ENCODE measurements at places on chromosomes 6 and 20. TPM values are rescaled to one million over a fixed set of nuclear protein-coding genes. Genes with fewer than 3 reads are reported as not detected.

Gene LY86
- 6.5 TPM for total RNA-seq

Gene PRL
- not detected for total RNA-seq

Gene BPIFB2
- total RNA-seq: not detected

DNA sequence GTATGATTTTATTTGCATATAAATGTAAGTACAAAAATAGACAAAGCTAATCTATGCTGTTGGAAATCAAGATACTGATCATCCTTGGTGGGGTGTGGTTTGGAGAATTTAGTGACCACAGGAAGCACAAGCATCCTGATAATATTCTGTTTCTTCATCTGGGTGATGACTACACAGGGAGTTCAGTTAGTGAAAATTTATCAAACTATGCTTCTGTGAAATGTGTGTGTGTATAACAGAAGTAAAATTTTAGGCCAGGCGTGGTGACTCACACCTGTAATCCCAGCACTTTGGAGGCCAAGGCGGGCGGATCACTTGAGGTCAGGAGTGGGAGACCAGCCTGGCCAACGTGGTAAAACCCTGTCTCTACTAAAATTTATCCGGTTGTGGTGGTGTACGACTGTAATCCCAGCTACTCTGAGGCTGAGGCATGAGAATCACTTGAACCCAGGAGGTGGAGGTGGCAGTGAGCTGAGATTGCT is 20.6 kb downstream of the ENPP3 start:
- H3K27ac ChIP-seq: no peak overlapping the region
- H3K36me3 ChIP-seq: no peaks in the 10 kb centered on the region
- no peak for DNase-seq
- no peak overlapping the region for H3K4me3 ChIP-seq

DNA sequence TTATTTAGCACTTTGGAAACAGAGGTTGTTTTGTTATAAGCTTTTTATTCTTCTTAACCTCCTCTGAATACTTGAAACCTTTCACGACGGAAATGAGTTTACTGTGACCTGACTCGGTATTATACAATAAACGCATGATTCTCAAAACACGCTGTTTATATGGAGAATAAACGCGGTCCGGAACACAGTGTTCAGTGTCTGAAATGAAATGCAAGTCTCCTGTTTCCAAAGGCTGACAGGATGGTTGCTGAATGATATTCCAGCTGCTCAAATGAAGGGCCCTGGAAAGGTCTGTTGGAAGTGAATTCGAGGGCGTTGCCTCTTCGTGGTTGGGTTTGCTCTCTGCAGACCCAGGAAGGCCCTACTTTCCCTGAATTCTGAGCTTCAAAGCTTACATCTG is 83.4 kb downstream of the RSPH3 start:
- no peak for DNase-seq
- H3K4me3 ChIP-seq: no peak overlapping the region
- no peaks in the 10 kb centered on the region for H3K4me1 ChIP-seq
- H3K36me3 ChIP-seq: no peaks in the 10 kb centered on the region

- H3K27me3 ChIP-seq: no peaks in the 10 kb centered on the region
- H3K4me1 ChIP-seq: no peaks in the 10 kb centered on the region
- H3K36me3 ChIP-seq: no peaks in the 10 kb centered on the region
- H3K4me3 ChIP-seq: no peak overlapping the region
- no peak for DNase-seq
- no peak overlapping the region for H3K27ac ChIP-seq
These were observed 53.8 kb upstream of the CD83 start for GRCh38 chr6:14063756-14064155.

- DNase-seq: no peak
- no peak overlapping the region for H3K4me3 ChIP-seq
- peak overlapping the region; percentile 55 for H3K27ac ChIP-seq
- no peaks in the 10 kb centered on the region for H3K36me3 ChIP-seq
- H3K4me1 ChIP-seq: peaks cover 7% of the 10 kb centered on the region
- H3K27me3 ChIP-seq: no peaks in the 10 kb centered on the region
These were observed 4.4 kb upstream of the PXDC1 start for GRCh38 chr6:3755637-3756545.

DNA sequence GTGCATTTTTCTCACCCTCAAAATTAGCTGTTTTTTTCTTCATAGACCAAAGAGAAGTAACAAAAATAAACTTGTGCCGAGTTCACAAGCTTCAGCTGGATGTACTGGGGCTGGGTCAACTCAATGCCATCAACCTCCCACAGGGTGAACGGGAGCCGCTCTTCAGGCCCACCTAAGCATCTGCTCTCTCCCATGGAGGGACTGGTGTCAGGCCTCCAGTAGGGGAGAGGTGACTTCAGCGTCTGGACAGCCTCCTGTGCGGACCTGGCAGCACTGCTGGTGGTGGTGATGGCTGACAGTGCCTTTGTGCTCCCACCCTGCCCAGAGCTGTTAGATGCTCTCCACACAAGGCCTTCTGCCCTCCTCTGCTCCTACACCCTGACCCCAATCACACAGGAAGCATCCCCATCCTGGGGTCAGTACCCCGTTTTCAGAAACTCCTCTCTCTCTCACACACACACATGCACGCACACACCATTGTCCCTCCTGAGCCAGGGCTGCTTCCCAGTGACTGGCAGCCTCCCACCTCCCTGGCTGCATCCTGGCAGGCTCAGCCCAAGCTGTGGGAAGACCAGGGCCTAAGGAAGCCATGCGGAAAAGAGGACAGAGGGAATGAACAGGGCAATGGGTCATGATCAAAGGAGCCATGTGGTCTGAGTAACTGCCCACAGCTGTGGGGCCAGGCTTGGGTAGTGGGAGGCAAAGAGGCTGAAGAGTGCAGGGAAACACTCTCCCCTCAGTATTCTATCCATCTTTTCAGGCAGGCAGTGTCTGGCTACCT is 17.7 kb downstream of the CST8 start:
- no peak for DNase-seq
- H3K4me1 ChIP-seq: no peaks in the 10 kb centered on the region
- no peaks in the 10 kb centered on the region for H3K36me3 ChIP-seq
- no peak overlapping the region for H3K27ac ChIP-seq
- no peak overlapping the region for H3K4me3 ChIP-seq

GRCh38 chr6:20693466-20694063 is 159.3 kb downstream of the CDKAL1 start:
- H3K27me3 ChIP-seq: no peaks in the 10 kb centered on the region
- no peak overlapping the region for H3K27ac ChIP-seq
- no peak overlapping the region for H3K4me3 ChIP-seq
- DNase-seq: no peak

- H3K4me1 ChIP-seq: peaks cover 46% of the 10 kb centered on the region
- H3K4me3 ChIP-seq: no peak overlapping the region
- H3K27ac ChIP-seq: peak overlapping the region; percentile 46
- no peaks in the 10 kb centered on the region for H3K36me3 ChIP-seq
These were observed 18.4 kb downstream of the TIAM2 start for GRCh38 chr6:155013457-155013876.

GRCh38 chr20:35893942-35894341 is 60.4 kb downstream of the SCAND1 start:
- H3K36me3 ChIP-seq: no peaks in the 10 kb centered on the region
- H3K4me3 ChIP-seq: no peak overlapping the region
- H3K27me3 ChIP-seq: no peaks in the 10 kb centered on the region
- no peaks in the 10 kb centered on the region for H3K4me1 ChIP-seq

Measured in thoracic aorta (tissue), 2 donors.